Activated CD4-positive, alpha-beta memory T cell treated with anti-CD3 and anti-CD28 coated beads for 36 hours (primary cell): ENCODE measurements at places on chromosomes 16 and 17. TPM values are rescaled to one million over a fixed set of nuclear protein-coding genes. Genes with fewer than 3 reads are reported as not detected.

- no peak overlapping the region for H3K27ac ChIP-seq
- H3K36me3 ChIP-seq, result no peaks in the 10 kb centered on the region
- no peaks in the 10 kb centered on the region for H3K27me3 ChIP-seq
- no peak for DNase-seq
- no peak overlapping the region for H3K4me3 ChIP-seq
Measured at GRCh38 chr16:54512467-54512995, 225.9 kb upstream of the IRX3 start.

DNA sequence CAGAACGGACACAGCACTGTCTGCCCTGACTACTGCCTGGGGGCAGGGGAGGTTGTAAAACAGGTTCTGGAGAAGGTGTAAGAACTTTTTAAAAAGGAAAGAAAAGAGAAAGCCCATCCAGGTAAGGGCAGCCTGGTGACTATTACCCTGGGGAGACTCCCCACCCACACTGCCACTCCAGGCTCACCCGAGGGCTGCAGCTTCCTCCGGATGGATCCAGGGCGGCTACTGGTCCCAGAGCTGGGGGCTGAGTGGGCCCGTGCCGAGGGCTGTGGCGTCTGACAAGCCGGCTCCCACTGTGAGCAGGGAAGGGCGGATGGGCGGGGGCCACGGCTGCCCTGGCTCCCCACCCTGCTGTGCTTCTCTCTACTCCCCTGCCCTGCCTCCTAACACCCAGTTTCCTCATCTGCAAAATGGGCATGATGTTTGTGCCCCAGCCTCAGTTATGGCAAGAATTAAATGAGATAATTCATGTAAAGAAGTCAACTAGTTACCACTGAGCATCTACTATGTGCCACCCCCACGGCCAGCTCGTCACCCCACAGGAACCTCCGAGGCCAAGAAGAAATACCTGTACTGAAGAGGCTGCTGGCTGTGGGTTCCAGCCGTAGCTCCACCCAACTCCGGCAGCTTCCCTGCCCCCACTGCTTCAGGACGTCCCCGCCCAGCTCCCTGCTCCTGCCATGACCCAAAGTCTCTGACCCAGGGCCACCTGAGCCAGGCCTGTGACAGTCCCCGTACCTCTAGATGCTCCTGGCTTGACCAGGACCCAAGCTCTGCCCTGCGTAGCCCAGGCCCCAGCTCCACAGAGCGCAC lies 24.2 kb downstream of the KATNB1 start:
- peak; percentile 29 for DNase-seq
- no peaks in the 10 kb centered on the region for H3K27me3 ChIP-seq
- peaks cover 6% of the 10 kb centered on the region for H3K4me1 ChIP-seq
- H3K4me3 ChIP-seq, result no peak overlapping the region
- peaks cover 6% of the 10 kb centered on the region for H3K36me3 ChIP-seq

GRCh38 chr17:27760069-27760885 lies 40.1 kb downstream of the NOS2 start:
- peak; percentile 80 for DNase-seq
- H3K36me3 ChIP-seq, result no peaks in the 10 kb centered on the region
- no peaks in the 10 kb centered on the region for H3K27me3 ChIP-seq
- no peak overlapping the region for H3K27ac ChIP-seq
- no peaks in the 10 kb centered on the region for H3K4me1 ChIP-seq

GRCh38 chr17:74222399-74222798 lies 9.0 kb downstream of the TTYH2 start:
- H3K27ac ChIP-seq, result no peak overlapping the region
- H3K4me3 ChIP-seq, result no peak overlapping the region
- H3K36me3 ChIP-seq, result peaks cover 17% of the 10 kb centered on the region
- H3K27me3 ChIP-seq, result no peaks in the 10 kb centered on the region

DNA sequence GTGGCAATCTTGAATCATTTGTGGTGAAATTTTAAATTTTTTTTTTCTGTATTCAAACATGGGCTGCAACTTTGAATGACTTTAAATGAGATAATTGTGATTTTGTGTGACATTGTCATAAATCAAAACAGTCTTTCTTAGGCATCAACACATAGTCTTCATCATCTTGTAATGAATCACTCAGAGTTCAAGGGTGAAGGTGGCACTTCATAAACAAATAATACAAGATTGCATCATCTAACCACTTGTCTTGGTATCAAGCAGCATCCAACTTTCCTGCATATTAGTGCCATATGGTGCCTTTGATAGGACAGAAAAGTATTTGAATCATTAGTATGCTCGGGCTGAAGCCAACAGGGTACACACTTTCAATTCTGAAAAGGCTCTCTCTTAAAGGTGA lies 392.4 kb upstream of the GOT2 start:
- H3K36me3 ChIP-seq, result no peaks in the 10 kb centered on the region
- DNase-seq, result no peak
- H3K4me1 ChIP-seq, result no peaks in the 10 kb centered on the region
- no peaks in the 10 kb centered on the region for H3K27me3 ChIP-seq

DNA sequence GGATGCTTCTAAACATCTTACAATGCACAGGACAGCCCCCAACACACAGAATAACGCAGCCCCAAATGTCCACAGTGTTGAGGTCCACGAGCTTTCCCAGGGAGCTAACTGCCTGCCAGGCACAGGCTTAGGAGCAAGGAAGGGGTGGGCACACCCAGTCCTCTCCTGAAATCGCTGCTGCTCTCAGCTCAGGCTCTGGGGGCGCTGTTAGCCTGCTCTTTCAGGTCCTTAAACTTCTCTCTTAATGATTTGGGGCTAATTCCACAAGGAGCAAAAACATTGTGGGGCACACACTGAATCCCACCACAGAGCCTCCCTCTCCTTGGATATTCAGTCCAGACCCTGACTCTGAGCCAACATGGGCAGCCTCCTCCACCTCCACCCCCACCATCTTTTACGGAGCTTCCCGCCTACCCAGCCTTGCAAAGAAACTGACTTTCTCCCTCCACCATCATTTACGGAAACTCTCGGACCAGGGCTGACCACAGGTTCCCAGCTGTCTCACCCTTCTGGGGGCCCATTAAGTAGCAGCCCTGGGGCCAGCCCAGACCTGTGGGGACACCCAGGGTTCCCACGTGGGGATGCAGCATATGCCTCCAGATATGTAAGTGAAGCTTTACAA lies 1.1 kb downstream of the CD300H start:
- H3K27ac ChIP-seq, result no peak overlapping the region
- H3K4me1 ChIP-seq, result peaks cover 11% of the 10 kb centered on the region
- no peaks in the 10 kb centered on the region for H3K36me3 ChIP-seq
- H3K27me3 ChIP-seq, result peaks cover 27% of the 10 kb centered on the region
- DNase-seq, result peak; percentile 48

- H3K36me3 ChIP-seq, result no peaks in the 10 kb centered on the region
- no peaks in the 10 kb centered on the region for H3K4me1 ChIP-seq
- H3K27ac ChIP-seq, result no peak overlapping the region
- peaks cover 26% of the 10 kb centered on the region for H3K27me3 ChIP-seq
- no peak overlapping the region for H3K4me3 ChIP-seq
Measured at GRCh38 chr16:86884390-86884650, 306.0 kb downstream of the FOXL1 start.

- H3K4me1 ChIP-seq, result peaks cover 51% of the 10 kb centered on the region
- peaks cover 33% of the 10 kb centered on the region for H3K27me3 ChIP-seq
- peak overlapping the region; percentile 51 for H3K4me3 ChIP-seq
- DNase-seq, result peak; percentile 90
- H3K27ac ChIP-seq, result peak overlapping the region; percentile 8
Measured at GRCh38 chr16:89917773-89918452, 749 bp upstream of the MC1R start.

The C16orf54 gene
- 25.2 TPM for total RNA-seq

- no peaks in the 10 kb centered on the region for H3K36me3 ChIP-seq
- H3K27me3 ChIP-seq, result no peaks in the 10 kb centered on the region
- peak; percentile 48 for DNase-seq
- no peak overlapping the region for H3K4me3 ChIP-seq
Measured at GRCh38 chr17:10226930-10227695, 28.7 kb upstream of the GAS7 start.

DNA sequence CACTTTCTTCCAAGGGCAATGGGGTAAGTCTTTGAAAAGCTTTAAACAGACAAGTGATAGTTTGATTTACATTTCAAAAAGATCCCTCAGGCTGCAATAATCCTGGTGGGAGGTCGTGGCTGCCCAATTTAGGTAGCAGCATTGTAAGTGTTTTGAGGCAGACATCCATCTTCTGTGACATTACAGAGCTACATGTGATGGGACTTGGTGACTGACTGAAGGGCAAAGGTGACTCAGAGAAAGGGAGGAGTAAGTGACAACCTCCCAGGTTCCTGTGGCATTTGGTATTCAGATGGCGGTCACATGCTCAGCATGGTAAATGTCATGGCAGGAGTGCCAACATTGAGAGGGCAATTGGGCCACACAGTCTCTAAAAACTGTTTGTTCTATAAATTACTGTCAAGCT lies 26.5 kb downstream of the STAT3 start:
- peaks cover 36% of the 10 kb centered on the region for H3K36me3 ChIP-seq
- peak; percentile 73 for DNase-seq
- H3K27ac ChIP-seq, result peak overlapping the region; percentile 76
- H3K4me3 ChIP-seq, result no peak overlapping the region

- H3K27me3 ChIP-seq, result peaks cover 29% of the 10 kb centered on the region
- H3K4me3 ChIP-seq, result no peak overlapping the region
- H3K4me1 ChIP-seq, result peaks cover 5% of the 10 kb centered on the region
- no peak overlapping the region for H3K27ac ChIP-seq
- DNase-seq, result no peak
- H3K36me3 ChIP-seq, result no peaks in the 10 kb centered on the region
Measured at GRCh38 chr16:81784072-81784795, 5.1 kb downstream of the PLCG2 start.

The VTN gene
- total RNA-seq, result not detected

DNA sequence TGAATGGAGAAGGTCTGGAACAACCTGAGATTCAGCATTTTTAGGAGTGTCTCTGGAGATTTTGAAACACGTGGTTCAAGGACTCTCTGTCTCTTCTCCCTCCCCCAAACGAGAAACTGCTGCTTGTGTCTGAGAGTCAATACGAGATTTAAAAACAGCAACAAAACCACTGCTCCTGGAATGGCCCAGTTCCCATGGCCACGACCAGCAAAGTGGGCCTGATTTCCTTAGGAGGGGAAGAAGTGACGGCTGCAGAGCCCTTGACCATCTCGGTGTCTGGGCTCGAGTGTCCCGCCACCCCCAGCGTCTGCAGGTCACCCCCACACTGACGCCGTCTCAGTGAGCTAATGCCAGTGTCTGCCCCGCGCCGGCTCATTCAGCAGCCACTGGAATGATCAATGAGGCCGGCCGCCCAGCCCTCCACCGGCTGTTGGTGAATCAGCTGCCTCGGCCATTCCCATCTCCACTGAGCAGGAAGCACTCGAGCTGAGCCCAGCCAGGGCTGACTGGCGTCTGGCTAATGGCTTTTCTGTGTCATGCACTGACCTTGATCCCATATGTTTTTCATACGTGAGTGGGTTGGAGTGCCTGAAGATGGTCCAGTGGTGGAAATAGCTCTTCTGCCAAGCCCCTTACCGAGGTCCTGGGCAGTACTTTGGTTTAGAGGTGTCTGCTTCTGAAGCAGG lies 151.8 kb downstream of the PITPNC1 start:
- no peak overlapping the region for H3K4me3 ChIP-seq
- H3K36me3 ChIP-seq, result no peaks in the 10 kb centered on the region
- H3K4me1 ChIP-seq, result peaks cover 12% of the 10 kb centered on the region
- no peaks in the 10 kb centered on the region for H3K27me3 ChIP-seq
- DNase-seq, result no peak

The C17orf67 gene
- 3.6 TPM for total RNA-seq

The BCL6B gene
- 1.3 TPM for total RNA-seq

DNA sequence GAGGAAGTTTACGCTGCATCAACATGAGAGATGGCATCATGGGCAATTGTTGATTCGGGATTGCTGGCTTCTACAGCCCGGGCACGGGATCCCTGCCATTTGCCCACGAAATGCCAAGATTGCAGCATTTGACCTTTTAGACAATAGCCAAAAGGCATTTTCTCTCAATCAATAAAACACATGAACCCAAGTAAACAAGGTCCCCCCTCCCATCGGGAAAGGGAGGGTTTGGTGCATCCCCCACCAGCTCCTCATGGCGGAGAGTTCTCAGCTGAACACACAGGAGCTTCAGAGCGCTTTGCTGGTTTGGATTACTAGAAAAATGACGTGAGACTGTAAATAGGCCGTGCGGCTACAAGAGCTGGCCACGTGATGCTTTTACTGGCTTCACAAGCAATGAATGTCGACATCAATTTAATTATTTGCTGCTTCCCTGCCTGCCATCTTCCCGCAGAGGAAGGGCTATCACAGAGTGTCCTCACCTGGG lies 147.6 kb downstream of the C16orf95 start:
- no peaks in the 10 kb centered on the region for H3K27me3 ChIP-seq
- no peak overlapping the region for H3K4me3 ChIP-seq
- DNase-seq, result no peak
- no peaks in the 10 kb centered on the region for H3K4me1 ChIP-seq

The TAC4 gene
- total RNA-seq, result not detected

DNA sequence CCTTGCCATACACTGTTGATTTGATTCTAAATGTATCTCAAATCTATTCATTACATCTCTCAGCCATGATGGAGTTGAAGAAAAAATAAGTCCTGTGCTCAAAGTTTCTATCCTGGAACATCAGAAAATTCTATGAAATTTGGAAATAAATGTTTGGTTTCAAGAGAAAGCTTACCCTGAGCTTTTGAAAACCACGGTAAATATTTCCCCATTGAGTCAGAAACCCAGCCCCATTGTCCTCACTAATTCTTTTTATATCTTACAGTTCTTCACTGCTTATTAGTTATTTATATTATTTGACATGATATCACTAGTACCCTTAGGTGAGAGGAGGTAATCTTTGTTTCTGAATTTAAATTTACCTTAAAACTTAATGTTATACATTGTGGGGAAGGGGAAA lies 128.5 kb downstream of the MRTFB start:
- no peak for DNase-seq
- peaks cover 1% of the 10 kb centered on the region for H3K36me3 ChIP-seq
- H3K27me3 ChIP-seq, result no peaks in the 10 kb centered on the region

The SSTR5 gene
- not detected for total RNA-seq

GRCh38 chr17:68613739-68614298 lies 12.7 kb upstream of the FAM20A start:
- H3K4me1 ChIP-seq, result no peaks in the 10 kb centered on the region
- peak; percentile 24 for DNase-seq
- H3K4me3 ChIP-seq, result no peak overlapping the region
- H3K27me3 ChIP-seq, result peaks cover 21% of the 10 kb centered on the region
- no peak overlapping the region for H3K27ac ChIP-seq
